ENCODE measurements at places on chromosomes 5 and 9. TPM values are rescaled to one million over a fixed set of nuclear protein-coding genes. Genes with fewer than 3 reads are reported as not detected.

The FBN2 gene
- 4.8 TPM for total RNA-seq

The BOD1 gene
- 49.3 TPM for total RNA-seq

DNA sequence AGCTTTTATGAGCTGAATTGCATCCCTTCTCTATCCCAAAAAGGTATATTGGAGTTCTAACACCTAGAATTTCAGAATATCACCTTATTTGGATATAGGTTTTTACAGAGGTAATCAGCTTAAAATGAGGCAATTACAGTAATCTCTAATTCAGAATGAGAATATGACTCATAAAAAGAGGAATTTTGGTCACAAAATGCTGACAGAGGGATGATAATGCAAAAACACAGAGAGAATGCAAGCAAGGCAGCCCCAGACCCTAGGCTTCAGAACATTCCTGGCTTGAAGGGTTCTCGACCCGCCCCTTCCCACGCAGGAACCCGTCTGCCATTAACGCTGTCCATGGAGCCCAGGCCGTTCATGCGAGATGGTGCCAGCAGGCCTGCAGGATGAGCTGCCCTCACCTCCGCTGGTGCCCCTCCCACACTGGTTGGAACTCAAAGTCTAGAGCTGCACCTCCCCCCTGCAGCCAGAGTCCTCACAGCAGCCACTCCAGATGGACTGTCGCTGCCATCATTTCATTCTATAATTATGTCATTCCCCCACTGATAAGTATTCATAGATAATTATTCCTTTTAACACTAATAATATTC is 1173.4 kb upstream of the ACO1 start:
- DNase-seq = no peak

- DNase-seq = no peak
Observed at GRCh38 chr9:82424599-82425120, 436.1 kb downstream of the SPATA31D1 start.

DNA sequence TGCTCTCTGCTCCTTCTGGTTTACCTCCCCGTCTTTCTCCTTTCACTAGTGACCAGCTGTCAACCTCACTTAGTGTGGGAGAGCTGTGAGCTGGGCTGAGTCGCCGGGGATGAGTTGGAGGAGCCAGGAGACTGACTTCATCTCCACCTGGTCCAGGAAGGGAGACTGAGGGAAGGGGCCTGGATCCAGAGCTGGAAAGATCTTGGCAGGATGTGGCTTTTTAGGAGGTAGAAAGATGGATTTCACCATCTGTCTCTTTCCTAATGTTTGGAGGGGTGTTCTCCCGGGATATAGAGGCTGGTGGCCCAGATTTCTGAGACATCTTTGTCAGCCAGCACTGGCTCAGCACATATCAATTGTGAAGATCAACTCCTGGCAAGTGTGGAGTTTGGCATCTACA is 37.1 kb upstream of the TNC start:
- DNase-seq = no peak

The SAXO1 gene
- total RNA-seq = 0.57 TPM

GRCh38 chr9:16112116-16112515 is 559.3 kb downstream of the CCDC171 start:
- no peak for DNase-seq

- DNase-seq = no peak
Observed at GRCh38 chr5:71891856-71892255, 172.8 kb downstream of the CARTPT start.

DNA sequence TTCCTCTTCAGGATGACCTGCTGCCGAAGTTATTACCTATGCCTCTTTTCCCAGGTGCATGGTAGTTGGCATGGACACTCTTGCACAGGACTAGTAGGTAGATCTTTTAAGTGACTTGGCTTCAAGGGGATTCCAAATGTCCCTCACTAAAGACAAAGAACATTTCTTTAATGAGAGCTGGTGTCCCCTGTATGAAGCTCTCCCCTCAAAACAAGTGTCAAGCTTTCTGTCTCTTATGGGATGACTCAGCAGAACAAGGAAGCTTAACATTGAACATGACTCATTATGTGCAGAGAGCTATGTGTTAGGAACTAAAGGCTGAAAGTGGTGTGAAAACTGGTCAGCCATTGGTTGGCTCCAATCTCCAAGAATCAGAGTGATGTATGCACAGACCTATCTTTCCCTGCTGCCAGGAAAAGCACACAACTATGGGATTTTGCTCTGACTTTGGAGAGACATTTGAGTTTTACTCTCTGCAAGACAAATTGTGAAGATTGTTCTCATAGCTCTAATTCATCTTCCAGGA is 120.5 kb downstream of the PRDM6 start:
- no peak for DNase-seq

The COX7C gene
- total RNA-seq = 619 TPM

DNA sequence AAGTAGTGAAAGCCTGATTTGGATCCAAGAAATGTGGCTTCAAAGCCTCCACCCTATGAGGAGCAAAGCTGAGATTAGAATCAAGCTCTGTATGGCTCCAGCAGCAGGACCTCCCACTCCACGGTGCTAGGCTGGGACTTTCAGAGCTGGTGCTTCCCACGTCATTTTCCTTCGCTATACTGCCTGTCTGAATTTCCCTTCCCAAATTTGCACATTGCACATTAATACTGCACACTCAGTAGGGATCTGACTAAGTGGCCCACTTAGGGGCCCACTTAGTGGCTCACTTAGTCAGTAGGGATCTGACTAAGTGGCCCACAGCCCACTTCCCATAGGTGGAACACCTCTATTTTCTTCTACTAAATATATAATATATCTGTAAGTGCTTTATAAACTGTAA is 14.1 kb upstream of the SPDL1 start:
- DNase-seq = no peak

GRCh38 chr5:177195307-177195952 is 61.9 kb downstream of the NSD1 start:
- no peak for DNase-seq

GRCh38 chr5:9316041-9316440 is 229.8 kb downstream of the SEMA5A start:
- DNase-seq = no peak

GRCh38 chr9:104386425-104387069 is 117.5 kb upstream of the OR13F1 start:
- no peak for DNase-seq

The FAM163B gene
- not detected for total RNA-seq

GRCh38 chr5:169696621-169697510 is 59.8 kb downstream of the DOCK2 start:
- no peak for DNase-seq

DNA sequence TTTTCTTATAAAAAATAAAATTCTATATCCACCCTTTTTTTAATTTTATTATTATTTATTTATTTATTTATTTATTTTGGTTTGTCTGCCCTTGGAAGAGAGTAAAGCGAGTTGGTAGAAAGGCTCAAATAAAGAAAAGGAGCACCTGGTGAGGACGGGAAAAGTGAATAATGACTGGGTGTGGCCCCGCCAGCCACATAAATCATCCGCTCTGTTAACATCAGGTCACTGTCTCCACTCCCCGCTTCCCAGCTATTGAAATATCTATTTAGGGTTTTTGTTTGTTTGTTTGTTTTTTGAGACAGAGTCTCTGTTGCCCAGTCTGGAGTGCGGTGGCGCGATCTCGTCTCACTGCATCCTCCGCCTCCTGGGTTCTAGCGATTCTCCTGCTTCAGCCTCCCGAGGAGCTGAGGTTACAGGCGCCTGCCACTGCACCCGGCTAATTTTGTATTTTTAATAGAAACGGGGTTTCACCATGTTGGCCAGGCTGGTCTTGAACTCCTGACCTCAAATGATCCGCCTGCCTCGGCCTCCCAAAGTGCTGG is 844 bp downstream of the POLR3G start:
- DNase-seq = no peak

The OR2V2 gene
- total RNA-seq = not detected

- DNase-seq = no peak
Observed at GRCh38 chr5:9787861-9788600, 157.9 kb upstream of the TAS2R1 start.

DNA sequence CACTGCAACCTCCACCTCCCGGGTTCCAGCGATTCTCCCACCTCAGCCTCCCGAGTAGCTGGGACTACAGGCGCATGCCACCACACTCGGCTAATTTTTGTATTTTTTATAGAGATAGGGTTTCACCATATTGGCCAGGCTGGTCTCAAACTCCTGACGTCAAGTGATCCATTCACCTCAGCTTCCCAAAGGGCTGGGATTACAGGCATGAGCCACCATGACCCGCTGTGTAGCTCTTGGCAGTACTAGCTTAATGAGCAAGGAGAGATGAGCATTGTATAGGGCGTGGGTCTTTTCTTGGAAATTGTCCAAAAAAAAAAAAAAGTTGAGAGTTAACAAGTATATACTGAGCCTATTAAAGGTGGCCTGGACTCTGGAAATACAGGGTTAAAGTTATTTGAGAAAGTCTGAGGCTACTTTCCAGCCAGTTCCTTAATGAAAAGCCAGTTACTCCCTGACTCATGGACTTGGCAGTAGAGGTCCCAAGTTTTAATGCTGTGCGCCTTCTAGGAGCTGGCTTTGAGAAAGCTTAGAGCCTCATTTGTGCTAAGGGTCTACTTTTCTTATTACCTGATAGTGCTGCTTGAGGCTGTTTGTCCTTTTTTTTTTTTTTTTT is 4.2 kb upstream of the FGF18 start:
- no peak for DNase-seq

- no peak for DNase-seq
Observed at GRCh38 chr5:157294407-157295091, 28.6 kb downstream of the CYFIP2 start.

GRCh38 chr9:133845440-133845839 is 107.3 kb upstream of the SARDH start:
- peak; percentile 62 for DNase-seq

The SOHLH1 gene
- not detected for total RNA-seq

The FST gene
- total RNA-seq = 6.6 TPM

- DNase-seq = no peak
Observed at GRCh38 chr5:123104607-123105006, 15.6 kb downstream of the PRDM6 start.

- DNase-seq = no peak
Observed at GRCh38 chr5:71786337-71787055, 67.4 kb downstream of the CARTPT start.

DNA sequence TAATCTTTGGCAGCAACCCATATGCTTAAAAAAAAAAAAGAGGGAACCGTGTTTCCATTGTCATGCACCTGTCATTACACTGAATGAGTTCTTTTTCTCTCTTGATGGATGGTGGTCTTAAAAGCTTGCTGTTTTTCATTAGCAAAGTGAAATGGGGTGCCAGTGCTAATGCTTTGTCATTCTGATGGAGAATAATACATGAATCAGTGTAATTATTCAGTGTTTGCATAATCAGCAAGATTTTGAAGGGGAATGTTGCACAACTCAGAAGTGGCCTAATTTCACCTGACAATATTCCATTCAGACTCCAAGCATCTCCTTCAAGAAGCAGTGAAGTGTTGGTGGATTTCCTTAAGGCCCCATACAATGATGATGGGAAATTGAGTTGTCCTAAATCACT is 38.1 kb downstream of the MAP1B start:
- no peak for DNase-seq

- no peak for DNase-seq
Observed at GRCh38 chr9:99011161-99011709, 67.5 kb downstream of the COL15A1 start.

- DNase-seq = no peak
Observed at GRCh38 chr5:75690669-75691068, 26.6 kb downstream of the POC5 start.

The FRMPD1 gene
- not detected for total RNA-seq

The DOCK2 gene
- 22.4 TPM for total RNA-seq

DNA sequence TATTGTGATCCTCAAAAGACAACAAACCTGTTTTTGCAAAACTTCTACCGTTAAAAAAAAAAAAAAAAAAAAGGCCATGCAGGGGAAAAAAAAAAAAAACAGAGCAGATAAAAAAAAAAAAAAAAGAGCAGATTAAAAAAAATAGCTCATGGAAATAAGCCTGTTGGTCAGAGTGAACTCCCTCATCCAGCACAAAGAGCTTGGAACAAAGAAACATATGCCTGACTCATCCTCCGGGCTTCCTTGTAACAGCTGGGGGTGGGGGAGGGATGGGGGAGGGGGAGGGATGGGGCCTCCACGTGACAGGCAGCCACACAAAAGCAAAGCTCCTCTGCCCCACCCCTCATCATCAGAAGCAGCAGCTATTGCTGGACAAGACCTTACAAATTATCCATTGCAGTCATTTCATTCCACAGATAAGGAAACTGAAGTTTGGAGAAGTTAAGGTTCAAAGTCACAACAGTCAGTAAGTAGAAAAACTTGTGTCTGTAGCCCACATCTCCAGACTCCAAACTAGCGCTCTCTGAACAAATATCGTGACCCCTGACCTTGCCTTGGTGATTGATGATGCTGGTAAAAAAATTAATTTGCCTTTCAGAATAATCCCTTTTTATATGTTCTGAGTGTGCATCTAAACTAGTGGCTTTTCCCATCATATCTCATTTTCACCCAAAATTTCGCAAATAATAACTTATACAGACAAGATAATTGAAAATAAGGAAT is 38.9 kb downstream of the SLC35D2 start:
- DNase-seq = peak; percentile 58

DNA sequence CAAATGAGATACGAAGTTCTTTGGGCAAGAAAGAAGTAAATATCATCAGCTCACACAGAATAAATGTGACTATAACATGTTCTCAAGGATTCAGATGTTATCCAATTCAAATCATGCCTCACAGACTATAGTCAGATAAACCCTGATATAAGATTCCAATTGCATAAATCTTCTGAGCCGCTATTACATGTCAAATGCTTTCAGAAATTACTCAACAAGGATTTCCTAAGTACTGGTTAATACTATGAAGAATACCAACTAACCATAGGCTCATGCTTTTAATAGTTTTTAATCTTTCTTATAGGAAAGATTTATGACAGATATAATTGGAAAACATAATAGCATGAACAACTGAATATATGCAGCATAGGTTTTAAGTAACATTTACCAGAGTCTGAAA is 73.6 kb downstream of the BAAT start:
- DNase-seq = no peak

- no peak for DNase-seq
Observed at GRCh38 chr5:74275171-74275992, 365.1 kb downstream of the ENC1 start.

DNA sequence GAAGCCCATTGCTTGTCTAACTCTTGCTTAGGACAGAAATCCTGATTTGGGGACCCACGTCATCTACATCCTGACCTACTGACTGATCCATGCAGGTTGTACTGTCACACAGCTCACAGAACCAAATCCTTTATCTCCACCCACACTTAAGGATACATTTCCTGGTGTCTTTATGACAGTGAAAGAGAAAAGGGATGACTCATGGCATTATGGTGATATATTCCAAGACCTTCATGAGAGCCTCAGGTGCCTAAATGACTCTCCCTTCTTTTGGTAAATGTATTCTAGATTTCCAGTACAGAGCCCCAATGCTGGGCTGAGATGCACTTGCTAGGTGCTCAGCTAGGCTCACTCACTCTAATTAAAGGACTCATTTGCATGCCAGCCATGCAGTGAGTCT is 26.0 kb upstream of the DMRT2 start:
- no peak for DNase-seq

Measured in ureter (tissue), 1 donor.